ENCODE measurements at places on chromosomes 3 and 15.
A peak's percentile ranks its signal among the peaks of the same experiment; 100 is the strongest.

DNA sequence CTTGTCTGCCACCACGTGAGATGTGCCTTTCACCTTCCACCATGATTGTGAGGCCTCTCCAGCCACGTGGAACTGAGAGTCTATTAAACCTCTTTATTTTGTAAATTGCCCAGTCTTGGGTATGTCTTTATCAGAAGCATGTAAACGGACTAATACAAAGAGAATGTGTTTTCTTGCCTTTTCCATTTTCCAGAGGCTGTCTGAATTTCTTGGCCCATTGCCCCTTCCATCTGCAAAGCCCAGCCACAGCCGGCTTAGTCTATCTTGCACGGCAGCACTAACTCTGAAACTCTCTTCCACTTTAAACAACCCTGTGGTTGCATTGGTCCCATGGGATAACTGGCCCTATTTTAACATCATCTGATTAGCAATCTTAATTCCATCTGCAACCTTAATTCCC lies 215.3 kb downstream of the LRTM1 start:
- no peak for DNase-seq

- no peak for DNase-seq
Observed at GRCh38 chr3:38110314-38111050, 26.4 kb downstream of the ACAA1 start.

- no peak for DNase-seq
Observed at GRCh38 chr15:64501396-64501715, 41.0 kb downstream of the ZNF609 start.

GRCh38 chr15:49721091-49721490 lies 100.2 kb downstream of the DTWD1 start:
- DNase-seq = no peak

DNA sequence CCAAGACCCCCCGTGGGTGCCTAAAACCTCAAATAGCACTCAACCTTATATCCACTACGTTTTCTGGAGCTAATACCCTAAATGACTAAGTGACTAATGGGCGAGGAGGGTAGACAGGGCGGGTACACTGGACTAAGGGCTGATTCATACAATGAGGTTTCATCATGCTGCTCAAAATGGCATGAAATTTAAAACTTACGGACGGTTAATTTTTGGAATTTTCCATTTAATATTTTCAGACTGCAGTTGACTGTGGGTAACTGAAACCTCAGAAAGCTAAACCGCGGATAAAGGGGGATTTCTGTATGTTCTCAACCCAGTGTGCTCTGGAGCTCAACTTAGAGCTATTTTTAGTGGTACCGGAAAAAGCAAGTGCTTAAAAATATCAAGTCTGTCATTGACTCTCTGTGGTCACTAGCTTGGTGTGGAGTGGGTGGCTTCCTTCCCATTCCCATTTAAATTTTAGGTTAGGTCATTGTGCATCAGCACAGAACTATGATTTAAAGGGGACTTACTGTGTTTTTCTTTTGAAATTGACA lies 72.9 kb downstream of the LRRC28 start:
- no peak for DNase-seq

DNA sequence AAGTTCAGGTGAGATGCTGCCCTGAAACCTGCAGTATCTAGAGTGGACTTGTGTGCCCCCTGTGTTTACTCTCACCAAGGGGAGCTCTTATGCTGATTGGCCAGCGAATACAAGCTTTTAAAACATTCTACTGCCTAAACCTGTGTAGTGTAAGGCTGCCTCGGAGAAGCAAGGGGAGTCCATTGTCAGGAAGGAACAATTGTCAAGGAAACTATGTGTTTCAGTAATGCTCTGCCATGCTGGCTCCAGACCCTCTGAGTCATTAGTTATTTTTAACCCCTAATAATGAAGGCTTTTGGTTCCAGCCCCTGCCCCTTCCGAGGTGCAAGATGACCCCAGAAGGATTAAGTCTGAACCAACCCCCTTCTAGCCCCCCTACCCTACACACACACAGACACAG lies 66.1 kb upstream of the CHMP2B start:
- no peak for DNase-seq

DNA sequence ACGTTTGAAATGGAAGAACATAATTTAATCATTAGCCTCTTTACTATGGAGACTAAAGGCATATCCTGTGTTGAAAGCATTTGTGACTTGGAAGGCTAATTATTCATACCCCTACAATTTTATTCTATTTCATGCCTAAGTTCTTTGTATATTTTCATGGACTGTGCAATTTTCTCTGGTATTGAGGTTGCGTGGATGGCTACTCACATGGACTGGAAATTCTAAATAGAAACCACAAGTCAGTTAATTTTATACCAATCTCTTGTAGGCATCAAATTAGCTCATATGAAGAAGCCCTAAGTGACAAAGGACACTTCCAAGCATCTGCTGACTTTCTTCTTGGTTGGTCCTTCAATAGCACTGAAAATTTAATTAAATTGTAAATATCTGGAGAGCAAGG lies 1353.5 kb downstream of the ROBO1 start:
- DNase-seq = no peak

GRCh38 chr3:11078826-11079515 lies 75.3 kb upstream of the HRH1 start:
- DNase-seq = no peak

DNA sequence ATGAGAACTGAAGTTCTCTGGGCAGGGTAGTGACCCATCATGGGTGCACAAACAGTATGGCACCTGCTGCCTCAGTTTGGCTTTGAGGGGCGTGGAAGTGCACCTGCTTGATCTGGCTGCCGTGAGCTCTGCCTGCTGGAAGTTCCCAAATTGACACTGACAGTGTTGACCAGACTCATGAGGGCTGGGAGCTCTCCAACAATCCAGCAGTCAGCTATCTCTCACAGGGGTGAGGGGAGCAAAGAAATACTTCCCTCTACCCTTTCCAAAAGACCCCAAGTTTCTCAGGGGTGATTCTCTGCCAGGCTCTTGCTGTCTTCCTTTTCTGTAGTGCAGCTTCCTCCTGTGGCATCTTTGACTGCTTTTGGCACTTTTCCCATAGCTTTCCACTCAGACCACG lies 49.4 kb upstream of the ROBO1 start:
- DNase-seq = no peak

DNA sequence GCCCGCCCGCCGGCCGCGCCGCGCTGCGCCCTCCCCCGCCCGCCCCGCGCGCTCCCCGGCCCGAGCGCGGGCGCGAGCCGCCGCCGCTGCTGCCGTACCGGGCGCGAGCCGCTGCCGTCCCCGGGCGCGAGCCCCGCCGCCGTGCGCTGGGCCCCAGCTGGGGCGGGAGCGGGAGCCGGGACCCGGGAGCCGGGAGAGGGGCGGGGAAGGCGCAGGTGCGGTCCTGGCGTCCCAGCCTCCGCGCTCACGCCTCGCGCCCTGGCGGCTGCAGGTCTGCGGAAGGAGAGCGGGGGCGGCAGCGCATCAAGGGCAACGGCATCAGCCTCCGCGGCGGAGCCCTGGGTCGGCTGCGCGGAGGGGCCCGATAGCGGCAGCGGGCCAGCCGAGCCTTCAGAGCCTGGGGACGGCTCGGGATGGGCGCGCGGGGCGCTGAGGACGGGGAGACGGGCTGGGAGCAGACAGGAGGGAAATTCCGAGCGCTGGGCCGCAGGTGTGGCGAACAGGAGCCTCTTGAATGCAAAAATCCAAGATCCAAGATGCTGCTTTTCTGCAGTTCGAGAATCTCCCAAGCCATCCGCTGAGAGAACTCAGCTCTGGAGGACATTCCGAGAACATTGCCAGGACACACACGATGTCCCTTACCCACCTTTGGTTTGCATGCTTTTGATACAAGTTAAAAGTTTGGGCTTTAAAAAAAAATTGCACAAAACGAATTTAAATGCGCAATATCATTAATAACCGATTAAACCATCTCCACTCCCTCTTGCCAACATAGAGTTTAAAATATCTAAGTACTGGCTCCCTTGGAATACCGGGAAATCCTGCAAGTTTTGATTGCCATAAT lies 251.1 kb downstream of the TJP1 start:
- peak; percentile 33 for DNase-seq

GRCh38 chr3:84439476-84439875 lies 519.3 kb upstream of the CADM2 start:
- no peak for DNase-seq

DNA sequence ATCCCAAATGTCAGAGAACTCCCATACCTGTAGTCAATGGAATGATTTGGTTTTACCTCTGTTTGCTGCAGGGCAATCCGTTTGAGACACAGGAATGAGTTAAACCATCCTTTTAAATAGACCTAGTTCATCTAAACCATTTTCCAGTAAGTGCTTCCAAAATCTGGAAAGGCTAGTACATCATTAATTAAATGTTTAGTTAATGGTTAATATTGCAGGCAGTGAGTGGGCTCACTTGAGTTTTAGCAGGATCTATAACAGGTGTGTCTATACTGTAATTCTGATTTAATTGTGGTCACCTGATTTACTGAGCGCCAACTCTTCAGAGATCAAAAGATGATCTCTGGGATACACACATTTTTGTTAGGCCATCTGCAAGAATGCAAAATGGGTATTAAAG lies 353.9 kb upstream of the ROPN1 start:
- no peak for DNase-seq

- no peak for DNase-seq
Observed at GRCh38 chr15:58632789-58633188, 116.7 kb downstream of the ADAM10 start.

- DNase-seq = no peak
Observed at GRCh38 chr15:60605879-60606307, 127.0 kb upstream of the ICE2 start.

DNA sequence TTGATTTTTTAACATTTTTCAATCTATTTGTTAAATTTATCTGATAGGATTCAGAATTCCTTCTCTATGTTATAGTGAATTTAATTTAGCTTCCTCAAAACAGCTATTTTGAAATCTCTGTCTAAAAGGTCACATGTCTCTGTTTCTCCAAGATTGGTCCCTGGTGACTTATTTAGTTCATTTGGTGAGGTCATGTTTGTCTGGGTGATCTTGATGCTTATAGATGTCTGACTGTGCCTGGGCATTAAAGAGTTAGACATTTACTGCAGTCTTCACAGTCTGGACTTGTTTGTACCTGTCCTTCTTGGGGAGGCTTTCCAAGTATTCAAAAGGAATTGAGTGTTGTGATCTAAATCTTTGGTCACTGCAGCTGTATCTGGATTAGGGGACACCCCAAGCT lies 169.5 kb upstream of the C2CD4B start:
- no peak for DNase-seq

- DNase-seq = no peak
Observed at GRCh38 chr3:197836244-197836643, 45.2 kb downstream of the LRCH3 start.

DNA sequence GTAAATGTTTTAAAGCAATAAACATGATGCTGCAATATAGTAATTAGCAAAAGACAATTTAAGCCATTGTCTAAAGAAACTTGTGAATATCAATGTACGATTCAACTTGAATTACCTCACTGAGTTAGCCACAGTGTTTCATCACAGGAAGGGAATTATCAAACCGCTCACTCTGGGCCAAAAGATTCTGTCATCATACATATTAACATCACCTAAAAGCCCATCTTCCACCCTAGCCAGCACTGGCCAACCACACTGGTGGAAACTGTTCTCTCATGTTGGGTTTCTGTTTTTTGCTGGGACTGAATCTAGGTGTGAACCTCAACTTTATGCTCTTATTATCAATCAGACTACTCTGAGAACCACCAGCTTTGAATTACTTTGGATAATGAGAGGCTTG lies 497.7 kb upstream of the THBS1 start:
- no peak for DNase-seq

- no peak for DNase-seq
Observed at GRCh38 chr3:8793242-8793641, 23.8 kb upstream of the OXTR start.

- DNase-seq = no peak
Observed at GRCh38 chr15:62994975-62995681, 47.4 kb upstream of the TPM1 start.

DNA sequence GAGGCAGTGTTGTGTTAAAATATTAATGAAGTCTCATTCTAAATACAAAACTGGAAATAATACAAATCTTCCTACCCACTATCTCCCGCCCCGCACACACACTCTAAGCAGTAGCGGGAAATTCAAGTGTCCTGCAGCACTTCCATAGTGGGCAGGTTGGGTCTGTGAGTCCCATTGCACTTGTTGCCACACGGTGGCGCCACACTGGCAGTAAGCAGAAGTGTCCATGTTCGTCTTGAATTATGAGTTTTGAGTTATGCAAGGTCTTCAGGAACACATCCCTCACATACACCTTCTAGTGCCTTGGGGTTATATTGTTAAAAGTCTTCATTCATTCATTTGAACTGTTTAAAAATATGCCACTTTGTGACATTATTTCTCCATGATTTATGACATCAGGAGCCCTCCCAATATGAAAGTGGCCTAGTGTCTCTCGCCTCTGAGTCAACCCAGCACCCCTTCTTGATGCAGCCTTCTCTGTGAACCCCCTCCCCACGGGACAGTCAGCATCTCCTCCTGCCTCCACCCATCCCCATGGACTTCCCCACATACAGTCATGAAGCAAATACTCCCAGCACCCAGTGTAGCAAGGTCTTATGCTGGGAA lies 17.6 kb upstream of the CCDC174 start:
- peak; percentile 31 for DNase-seq

- DNase-seq = no peak
Observed at GRCh38 chr15:41489641-41490040, 4.0 kb upstream of the ITPKA start.

DNA sequence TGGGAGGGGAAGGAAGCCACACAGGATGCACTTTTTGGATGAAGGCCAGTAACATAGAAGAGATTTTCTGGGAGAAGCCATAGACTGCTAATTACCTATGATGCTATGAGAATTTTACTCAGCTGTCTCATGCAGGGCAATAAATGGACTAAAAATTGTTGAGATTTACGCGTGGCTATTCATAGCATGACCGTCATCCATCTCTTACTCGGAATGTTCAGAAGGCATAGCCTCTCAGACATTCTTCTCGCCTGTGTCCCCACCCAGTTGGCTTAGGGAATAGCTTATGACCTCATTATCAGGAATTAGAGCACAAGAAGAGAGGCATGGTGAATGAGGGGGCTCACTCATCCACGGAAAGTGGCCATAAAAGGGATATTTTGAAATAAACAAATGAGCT lies 107.9 kb upstream of the ATP10A start:
- DNase-seq = no peak

GRCh38 chr3:27758083-27758482 lies 36.0 kb upstream of the EOMES start:
- DNase-seq = no peak

DNA sequence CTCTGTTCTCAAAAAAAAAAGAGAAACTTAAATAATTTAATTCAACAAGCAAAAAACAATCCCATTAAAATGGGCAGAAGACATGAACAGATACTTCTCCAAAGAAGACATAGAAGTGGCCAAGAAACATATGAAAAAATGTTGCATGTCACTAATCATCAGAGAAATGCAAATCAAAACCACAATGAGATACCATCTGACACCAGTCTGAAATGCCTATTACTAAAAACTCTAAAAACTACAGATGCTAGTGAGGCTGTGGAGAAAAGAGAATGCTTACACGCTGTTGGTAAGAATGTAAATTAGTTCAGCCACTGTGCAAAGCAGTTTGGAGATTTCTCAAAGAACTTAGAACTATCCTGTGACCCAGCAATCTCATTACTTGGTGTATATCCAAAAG lies 382.9 kb downstream of the OTOL1 start:
- DNase-seq = no peak
